Calu3 (cell line): ENCODE measurements at places on chromosomes 11 and 22.
A peak's percentile ranks its signal among the peaks of the same experiment; 100 is the strongest.

- no peak for DNase-seq
Observed at GRCh38 chr11:72788241-72788640, 5.6 kb downstream of the STARD10 start.

DNA sequence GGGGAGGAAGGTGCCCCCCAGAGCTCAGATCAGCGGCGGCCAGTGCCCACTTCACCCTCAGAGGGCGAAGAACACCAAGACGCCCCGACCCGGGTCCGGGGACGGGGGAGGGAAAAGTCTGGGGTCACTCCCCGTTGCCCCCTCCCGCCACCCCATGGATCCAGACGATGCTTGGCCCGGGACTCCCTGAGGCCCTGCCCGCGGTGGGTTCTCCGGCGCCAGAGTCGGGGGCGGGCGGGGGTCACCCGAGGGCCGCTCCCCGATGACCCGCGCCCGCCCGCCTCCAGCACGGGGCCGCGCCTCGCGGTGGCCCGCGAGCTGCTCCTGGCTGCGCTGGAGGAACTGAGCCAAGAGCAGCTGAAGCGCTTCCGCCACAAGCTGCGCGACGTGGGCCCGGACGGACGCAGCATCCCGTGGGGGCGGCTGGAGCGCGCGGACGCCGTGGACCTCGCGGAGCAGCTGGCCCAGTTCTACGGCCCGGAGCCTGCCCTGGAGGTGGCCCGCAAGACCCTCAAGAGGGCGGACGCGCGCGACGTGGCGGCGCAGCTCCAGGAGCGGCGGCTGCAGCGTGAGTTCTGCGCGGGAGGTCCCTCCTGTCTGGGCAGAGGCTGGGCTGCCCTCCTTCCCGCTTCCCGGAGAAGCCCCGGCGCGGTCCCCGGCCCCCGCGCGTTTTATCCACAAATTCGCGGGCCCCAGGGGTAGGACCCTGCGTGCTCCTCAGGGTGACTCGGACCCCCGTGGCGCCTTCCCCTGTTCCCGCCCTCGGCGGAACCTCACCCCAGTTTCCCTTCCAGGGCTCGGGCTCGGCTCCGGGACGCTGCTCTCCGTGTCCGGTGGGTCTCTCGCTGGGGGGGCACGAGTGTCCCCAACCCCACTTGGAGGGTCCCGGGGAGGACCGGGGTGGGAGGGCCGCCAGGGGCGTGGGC, 1.1 kb downstream of the NLRP6 start:
- DNase-seq, result no peak

- DNase-seq, result no peak
Observed at GRCh38 chr11:119422809-119423508, at the start of gene THY1. Gene THY1 (minus strand): TSS chr11:119423172. CDS start chr11:119420905, 2,267 bp downstream.

DNA sequence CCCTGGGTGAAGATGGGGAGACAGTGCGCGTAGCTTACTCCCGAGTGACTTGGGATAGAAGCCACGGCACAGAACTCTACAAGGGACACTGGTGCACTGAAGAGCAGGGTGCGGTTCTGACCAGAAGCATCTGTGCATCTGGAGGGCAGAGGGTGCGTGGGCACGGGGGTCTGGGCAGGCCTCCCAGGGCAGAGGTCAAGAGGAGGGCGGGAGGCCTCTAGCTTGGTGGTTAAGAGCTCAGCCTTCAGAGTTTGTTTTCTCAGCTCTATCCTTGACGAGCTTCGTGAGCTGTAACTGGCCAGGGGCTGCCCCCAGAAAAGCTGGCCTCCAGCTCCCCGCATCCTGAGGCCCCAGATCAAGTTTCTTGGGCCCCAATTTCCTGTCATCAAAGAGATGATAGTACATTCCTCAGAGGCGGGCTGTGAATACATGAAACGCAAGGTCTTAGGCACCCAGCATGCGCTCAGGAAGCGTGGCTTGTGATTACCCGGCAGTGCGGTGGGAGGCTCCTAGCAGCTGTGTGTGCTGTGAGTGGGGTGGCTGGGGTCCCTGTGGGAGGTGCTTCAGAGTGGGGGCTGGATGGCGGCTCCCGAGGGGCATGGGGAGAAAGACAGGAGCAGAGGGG, 6.0 kb upstream of the BID start:
- no peak for DNase-seq

DNA sequence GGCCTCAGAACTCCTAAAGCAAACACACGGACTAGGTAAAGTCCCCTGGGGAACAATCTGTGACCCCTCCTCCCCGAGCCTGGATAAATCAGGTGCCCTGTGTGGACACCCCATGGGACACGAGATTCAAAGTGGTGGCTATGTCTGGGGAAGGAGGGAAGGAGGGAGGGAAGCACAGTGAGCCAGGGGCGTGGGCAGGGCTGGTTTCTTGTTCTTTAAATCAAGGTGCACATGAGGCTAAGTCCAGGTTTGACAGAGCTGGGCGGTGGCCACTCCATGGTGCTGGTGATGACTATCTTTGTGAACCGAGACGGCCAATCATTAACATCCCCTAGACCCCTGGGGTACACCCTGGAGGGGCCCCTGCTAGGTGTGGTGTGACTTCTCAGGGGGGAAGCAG, 20.3 kb upstream of the TH start:
- no peak for DNase-seq

DNA sequence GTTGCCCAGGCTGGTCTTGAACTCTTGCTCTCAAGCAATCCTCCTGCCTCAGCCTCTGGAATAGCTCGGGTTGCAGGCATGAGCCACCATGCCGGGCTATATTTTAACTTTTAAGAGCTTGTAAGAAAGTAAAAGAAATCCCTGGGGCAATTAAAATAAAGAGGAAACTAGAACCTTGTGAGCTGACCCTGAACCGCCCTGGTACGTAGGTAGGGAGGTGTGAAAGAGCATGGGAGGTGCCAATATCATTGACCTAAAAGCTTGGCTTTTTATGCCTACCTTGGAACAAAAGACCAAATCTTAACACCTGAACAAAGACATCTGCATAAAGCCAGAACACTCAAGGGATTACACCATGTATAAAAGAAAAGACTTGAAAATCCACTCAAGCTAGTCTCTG, 595.1 kb downstream of the SOX6 start:
- DNase-seq, result no peak

DNA sequence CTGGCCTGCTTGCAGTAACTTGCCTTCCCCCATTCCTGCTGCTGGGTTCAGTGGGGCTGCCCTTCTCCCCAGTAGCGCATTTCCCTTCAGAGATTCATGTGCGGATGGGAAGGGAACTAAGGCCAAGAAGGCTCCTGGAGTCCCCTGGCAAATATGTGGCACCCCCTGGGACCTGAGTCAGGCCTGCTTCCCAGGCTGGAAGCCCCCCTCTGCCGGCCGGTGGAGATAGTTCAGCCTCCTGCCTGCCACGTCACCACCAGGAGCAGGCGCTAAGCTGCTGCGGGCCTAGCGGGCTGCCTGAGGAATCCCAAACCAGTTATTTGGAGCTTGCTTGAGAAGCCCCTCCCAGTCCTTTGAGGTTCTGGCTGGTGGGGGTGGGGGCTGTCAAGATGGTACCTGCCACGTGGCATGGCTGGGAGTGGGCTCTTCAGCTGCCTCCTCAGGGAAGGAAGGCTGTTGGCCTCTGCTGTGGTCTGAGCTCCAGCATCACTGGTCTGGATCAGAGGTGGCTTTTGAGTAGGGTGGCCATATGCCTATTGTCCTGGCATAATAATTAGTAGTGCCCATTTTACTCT, 2.0 kb downstream of the SERPINH1 start:
- DNase-seq, result no peak

DNA sequence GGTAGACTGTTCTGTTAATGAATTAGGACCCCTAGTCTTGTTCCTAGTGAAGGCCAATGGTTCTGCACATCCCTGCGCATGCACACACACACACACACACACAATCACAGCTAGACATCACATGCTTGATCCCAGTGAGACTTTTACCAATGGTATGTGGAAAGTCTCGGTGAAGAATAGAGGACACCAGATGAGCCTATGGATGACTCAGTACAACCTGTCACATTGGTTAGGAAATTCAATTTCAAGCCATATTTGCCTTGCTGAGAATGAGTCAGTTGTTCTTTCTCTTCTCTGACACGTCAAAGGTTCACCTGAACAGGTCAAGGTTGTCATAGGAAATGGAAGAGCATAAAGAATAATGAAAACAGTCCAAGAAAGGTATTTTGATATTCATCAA, 122.0 kb downstream of the SLC17A6 start:
- DNase-seq, result no peak

DNA sequence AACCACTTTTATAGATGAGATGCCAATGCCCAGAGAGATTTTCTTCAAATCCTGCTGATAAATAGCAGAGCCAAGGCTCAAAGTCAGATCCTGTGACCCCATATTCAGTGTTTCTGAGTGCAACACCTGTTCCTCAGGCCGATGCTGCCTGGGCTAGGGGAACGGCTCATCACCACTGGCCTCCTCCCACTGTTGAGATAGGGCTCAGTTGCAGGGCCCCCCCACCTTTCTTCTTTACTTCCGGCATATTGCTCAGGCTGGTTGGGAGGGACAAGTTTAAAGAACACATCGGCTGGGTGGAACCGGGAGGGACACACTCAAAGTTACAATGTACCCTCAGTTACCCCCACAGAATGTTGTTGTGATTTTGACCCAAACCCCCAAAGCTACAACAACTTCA, 88.3 kb upstream of the CRTAM start:
- DNase-seq, result no peak

DNA sequence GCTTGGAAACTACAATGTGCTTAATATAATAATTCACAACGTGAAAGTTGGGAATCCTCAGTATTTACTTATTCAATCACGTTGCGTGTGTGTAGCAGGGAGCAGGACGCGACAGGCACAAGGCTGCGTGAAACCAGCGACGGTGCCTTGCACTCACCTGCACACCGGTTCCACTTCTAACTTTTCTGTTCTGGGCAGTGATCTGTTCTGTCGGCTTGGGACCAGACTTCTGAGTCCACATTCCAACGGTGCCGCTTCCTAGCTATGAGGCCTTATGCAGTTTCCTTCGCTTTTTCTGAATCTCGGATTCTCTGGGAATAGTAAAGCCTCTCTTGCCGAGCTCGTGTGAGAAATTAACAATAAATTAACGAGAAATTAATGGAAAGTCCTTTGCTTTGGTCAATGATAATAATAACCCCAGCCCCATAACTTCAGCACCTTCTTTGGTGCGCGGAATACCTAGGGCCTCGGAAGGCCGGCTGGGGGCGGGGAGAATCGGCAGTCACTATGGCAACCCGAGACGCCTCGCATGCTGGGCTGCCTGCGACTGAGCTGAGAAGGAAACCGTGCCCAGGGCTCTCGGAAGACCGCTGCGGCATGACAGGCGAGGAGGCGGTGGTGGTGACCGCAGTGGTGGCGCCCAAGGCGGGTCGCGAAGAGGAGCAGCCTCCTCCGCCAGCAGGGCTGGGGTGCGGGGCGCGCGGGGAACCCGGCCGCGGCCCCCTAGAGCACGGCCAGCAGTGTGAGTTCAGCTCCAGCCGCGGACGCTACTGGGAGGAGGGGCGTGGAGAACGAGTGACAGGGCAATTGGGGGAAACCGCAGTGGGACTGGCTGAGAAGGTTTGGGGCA, at the start of gene C11orf97:
TSS of gene C11orf97 (plus strand) at position 530 of the 850 bp plus-strand sequence. CDS start at position 598, 68 bp downstream.
- peak; percentile 72 for DNase-seq

DNA sequence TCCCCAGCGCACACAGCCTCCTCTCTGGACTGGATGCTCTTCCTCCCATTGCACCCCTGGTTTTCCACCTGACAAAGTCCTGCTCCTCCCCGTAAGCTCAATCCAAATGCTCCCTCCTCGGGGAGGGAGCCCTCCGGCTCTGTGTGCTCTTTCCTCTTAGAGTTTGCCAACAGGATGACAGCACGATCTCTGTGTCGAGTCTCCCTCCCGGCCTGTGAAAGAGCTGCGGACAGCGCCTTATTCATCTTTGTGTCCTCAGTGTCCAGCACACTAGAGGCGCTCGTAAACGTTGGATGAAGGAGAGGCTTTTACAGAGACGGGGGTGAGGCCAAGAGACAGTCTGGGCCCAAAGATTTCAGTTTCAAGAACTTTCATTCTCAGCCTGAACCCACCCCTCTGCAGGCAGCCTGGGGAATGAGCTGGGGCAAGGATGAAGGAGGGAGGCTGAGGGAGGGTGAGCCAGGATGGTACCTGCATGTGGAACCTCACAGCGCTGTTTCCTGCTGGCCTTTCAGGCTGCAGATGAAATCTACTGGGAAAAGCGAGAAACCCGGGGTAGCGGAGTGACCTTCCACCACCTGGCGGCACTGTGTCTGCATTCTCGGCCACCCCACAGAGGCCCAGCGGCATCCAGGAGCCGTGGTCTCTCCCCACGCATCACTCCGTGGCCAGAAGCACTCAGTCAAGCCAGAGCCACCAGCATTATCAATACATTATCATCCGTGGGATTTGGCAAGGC, 8.5 kb upstream of the TMPRSS4 start:
- DNase-seq, result no peak

DNA sequence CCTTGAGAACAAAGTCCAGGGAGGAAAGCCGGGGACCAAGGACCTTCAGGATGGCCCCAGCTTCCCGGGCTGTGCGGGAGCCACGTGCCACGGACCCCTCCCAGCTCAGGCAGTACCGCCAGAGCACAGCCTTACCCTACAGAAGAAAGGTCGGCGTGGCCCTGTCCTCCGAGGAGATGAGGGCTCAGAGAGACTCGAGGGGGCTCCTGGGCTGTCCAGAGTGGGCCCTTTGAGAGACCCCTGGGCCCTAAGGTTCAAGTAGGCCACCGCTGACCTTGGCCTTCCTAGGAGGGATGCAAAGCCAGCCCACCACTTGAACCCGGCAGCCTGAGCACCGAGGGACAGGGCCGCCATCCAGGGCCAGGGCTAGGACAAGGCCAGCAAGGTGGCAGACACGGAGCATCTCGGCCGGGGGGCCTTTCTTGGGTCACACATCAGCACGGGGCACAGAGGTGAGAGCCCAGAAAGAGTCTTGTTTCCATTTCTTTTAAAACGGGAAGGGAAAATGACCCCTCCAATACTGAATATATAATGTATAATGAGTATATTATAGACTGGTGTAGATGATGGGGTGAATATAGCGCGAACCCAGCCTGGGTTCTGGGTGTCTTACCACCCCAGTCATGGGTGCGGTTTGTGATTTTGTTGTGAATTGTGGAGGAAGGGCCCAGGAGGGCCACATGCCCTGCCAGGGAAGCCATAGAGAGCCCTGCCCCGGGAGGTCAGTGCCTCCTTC, 34.4 kb upstream of the PPARA start:
- DNase-seq, result no peak

DNA sequence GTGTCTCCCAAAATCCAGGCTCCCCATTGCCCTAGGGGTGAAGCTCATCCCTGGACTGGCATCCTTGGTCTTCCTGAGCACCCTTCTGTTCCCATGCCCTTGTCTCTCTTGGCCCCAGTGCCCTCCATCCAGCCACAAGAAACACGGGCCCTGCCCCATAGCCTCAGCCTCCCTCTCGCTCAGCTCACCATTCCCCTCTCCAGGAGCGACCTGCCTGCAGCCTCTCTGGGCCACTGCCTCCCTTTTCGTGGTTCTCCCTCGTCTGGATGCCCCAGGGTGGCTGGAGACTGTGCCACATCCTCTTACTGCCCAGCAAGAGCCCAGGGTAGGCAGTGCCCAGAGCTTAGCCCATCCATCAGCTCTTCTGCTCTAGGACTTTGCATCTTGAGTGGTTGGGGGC, 532.1 kb downstream of the TBC1D22A start:
- DNase-seq, result no peak

DNA sequence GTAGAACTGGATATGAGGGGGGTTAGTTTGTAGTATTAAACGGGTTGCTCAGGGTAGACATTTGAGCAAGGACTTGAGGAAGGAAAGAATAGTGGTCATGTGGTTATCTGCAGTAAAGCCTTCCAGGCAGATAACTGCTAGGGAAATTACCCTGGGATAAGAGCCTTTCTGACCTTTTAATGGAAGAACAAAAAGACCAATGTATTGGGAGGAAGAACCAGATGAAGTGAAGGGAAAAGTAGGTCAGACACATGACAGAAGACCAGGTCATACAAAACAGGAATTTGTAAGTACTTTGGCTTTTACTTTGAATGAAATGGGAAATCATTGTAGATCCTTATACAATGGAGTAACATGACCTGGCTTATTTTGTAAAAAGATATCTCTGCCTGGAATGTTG, 241.9 kb upstream of the CTSC start:
- no peak for DNase-seq

- DNase-seq, result no peak
Observed at GRCh38 chr22:35555946-35556547, 15.4 kb downstream of the RASD2 start.
